H4 (cell line): ENCODE measurements at places on chromosomes 2 and 18. TPM values are rescaled to one million over a fixed set of nuclear protein-coding genes. Genes with fewer than 3 reads are reported as not detected.

DNA sequence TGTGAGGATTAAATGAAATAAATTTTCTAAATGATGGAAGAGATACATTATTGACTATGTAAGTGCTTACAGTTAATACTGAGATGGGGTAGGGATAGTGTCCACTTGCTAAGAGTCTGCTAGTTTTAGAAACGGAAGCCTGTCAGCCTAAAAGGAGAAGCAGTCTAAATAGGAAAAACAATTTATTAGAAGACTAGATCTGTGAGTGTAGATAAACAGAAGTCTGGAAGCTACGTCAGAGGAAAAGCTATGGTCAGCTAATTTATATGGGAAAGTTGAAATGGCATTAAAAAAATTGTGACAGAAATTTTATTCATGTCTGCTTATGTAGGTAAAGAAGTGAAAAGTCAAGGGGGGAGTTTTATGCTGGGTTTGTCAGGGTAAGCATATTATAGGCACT lies 1338.4 kb upstream of the CHAC2 start:
- no peak for DNase-seq

DNA sequence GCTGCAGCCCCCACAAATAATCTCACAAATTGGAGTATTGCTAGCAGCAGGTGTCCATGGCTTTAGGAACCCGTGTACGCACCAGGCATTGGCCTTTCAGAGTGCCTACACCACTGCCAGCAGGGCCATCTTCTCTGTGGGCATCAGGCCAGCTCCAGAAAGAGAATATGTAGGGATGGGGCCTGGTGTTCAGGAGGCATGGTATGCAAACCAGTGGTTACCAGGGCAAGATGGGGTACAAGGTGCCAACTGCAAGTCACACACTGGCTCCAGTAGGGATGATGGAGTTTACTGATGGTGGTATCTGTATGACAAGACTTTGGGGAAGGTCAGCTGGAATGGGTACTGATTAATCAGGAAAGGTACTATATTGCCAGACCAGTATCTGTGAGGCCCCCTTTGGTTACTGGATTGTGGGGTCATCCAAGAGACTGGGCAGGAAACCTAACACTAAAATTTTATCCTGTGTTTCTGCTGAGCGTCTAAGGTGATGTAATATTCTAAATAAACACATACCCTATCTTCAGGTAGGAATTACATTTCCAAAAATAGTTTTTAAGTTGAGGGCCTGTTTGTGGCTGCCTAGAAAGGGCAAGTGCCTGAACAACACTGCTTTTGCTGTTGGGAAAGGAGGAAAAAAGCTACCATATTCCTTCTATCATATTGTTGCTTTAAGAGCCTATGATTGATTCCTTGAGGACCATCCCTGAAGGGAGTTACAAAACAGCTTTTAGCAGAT lies 9.0 kb downstream of the CNOT9 start:
- DNase-seq, result no peak

DNA sequence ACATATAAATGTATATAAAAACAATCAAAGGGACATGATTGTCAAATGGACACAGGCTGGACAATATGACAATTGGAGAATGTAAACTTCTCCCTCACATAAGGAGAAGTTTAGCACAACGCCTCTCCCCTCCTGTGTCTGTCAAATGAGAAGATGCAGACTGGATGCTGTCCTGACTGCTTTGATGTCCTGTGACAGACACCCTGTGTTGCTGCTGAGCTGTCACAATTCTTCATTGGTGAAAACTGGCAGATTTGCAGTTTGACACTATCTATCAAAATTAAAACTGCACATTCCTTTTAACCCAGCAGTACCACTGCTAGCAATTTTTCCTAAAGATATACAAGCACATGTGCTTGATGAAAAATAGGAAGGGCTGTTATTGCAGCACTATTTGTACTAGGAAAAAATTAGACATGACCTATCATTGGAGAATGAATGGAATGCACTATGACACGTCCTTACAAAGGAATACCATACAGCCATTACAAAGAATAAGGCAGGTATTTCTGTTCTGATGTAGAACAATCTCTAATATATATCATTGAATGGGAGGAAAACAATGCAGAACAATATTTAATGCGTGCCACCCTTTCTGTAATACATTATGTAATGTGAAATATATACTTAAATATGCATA lies 12.4 kb downstream of the DPYSL5 start:
- no peak for DNase-seq

GRCh38 chr18:75112186-75113096 lies 96.5 kb downstream of the PTGR3 start:
- DNase-seq, result no peak

DNA sequence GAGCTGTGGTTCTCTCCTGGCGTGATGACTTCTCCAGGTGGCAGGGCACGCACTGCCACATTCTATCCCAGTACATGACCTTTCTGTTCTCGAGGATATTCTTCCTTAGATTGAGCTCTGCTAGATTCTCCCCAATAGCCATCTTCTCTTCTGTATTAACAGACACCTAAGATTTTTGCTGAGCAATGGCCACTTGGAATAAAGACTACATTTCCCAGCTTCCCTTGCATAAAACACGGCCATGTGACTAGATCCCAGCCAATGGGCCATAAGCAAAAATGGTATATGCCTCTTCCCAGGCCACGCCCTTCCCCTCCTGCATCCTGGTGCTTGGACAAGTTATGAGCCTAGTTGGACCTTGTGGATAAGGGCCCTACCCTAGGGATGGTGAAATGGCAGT lies 82.1 kb downstream of the EIF2AK3 start:
- peak; percentile 73 for DNase-seq

- DNase-seq, result no peak
These were observed 76.2 kb downstream of the MAP3K20 start for GRCh38 chr2:173151671-173152401.

DNA sequence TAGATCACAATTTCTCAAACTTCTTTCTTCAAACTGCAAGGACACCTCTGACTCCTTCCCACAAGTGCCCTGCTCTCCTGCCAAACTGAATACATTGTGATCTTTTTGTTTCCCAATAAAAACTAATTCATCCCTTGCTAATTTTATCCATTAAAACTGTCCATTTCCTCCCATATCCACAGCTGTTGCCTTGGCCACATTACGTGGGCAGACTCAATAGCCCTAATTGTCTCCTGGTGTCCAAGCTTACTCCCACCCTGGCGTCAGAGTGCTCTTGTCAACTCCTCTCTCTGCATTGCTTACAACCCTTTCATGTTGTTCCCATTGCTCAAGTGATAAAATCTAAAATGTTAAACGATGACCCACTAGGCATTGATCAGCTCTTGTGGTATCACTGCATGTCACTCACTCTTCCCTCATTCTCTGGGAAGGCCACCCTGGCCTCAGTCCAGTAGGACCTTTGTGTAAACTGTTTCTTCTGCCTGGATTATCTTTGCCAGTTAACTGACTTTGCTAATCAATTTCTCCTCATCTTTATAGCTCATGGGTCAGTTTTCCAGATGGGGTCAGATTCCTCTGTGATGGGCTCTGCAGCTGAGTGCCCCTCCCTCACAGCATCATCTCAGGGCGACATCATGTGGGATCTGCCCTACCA lies 525.0 kb downstream of the SLC4A3 start:
- no peak for DNase-seq

DNA sequence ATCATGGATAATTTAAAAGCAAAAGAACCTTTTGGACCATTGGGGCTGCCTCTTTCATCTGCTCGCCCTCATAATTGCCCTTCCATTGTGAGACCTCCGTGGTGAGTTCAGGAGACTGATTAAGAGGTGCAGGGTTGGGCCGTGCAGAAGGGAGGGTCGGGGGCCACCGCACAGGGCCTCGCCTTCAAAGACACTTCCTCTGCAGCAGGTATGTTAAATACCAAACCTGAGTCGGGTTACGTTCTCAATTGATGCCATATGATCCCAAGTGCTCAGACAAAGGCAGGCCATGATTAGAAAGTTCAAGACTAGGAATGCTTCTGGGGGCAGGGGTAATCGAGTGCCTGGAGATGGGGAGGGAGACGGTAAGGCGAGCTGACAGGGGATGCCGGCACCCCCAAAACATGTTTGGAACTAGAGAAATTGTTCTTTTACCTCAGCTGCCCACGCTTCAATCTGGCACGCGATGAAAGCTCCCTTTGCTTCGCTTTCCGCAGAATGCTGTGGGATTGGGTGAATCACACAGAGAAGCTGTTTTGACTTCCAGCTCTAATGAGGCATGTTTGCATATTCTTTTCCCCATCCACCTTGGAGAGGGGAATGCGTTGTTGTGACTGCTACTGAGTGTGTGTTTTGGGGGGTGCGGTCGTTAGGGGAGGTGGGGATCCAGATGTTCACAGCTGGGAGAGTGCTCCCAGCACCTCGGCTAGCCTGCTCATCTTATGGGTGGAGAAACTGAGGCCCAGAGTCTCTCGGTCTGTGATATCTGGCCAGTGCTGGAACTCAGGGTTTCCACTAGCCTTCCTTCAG lies 309.1 kb downstream of the MYCN start:
- DNase-seq, result no peak

SCN9A gene
- 3.3 and 3.9 TPM in 2 replicates for total RNA-seq

GRCh38 chr2:149597050-149597667 lies 9.6 kb upstream of the MMADHC start:
- no peak for DNase-seq

- no peak for DNase-seq
These were observed 725.1 kb upstream of the CDH7 start for GRCh38 chr18:65025756-65026155.

- no peak for DNase-seq
These were observed 67.5 kb upstream of the FOSL2 start for GRCh38 chr2:28325173-28325566.

DNA sequence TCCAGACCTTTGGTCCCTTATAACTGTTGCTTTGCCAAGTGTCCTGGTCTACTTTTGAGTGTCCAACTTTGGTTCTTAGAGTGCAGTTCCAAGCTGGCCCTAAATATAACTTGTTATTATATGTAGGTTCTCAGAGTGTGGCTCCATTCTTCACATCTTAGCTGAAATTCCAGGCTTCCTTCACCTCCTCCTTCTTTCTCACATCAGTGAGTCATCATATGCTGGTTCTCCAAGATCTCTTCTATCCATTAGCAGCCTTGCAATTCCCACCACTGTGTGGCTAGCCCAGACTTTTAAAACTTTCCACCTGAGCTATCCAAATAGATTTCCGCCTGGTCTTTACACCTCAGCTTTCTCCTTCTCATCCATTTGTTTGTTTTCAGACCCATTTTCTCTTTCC lies 12.6 kb upstream of the CXCR4 start:
- no peak for DNase-seq
